Activated CD4-positive, alpha-beta memory T cell treated with anti-CD3 and anti-CD28 coated beads, Interleukin-2, amount 10 ng/mL, durations not matched to agents 7 days and 5 days (primary cell): ENCODE measurements at places on chromosomes 1 and 21. TPM values are rescaled to one million over a fixed set of nuclear protein-coding genes. Genes with fewer than 3 reads are reported as not detected.

GRCh38 chr21:46191257-46191685, 7.0 kb upstream of the SPATC1L start:
- no peak for DNase-seq

DNA sequence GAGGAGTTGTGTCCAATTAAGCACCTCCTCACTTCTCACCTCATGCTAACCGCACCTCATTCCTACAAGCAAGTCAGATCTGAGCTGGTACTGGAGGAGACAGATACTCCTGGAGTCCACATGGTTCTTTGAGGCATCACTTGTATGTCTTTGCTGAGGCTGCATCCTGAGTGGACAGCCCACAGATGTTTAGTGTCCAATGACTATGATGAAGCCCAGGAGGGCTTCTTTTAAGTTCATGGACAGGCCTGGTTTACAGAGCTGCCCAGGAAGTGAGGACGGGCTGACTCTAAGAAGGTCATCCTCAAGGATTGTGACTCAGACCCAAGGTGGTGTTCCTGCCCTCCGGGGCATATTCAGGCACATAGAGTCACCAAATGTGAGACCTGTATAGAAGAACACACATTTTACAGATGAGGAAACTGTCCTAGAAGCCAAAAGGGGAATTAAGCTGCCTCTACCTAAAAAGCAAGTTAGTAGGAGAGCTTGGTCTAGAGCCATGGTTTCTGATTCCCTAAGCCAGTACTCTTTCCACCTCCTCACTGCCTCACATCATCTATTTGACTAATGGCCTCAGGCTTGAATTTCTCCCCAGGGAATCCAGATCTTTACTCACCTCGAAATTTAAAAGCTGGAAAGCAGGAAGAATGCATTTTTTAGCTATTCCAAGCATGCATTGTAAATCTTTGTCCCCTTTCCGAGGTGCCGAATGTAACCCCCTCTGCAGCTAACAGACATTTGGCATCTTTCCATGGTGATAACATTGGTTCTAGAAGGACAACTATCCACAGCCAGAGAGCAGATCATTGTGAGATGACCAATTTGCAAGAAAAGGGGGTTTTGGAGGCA, 228.1 kb downstream of the OMA1 start:
- DNase-seq, result no peak

GRCh38 chr1:186099336-186100104, 275.5 kb downstream of the TPR start:
- no peak for DNase-seq

Gene RHEX
- not detected for total RNA-seq

Gene KLHDC9
- total RNA-seq, result 1.2 TPM

Gene TMEM50B
- 28.2 TPM for total RNA-seq

Gene NUF2
- 69.1 TPM for total RNA-seq

Gene AHDC1
- total RNA-seq, result 16.9 TPM

Gene KCNE2
- not detected for total RNA-seq

Gene MPL
- not detected for total RNA-seq
